ENCODE measurements at places on chromosomes 13 and 19.
A peak's percentile ranks its signal among the peaks of the same experiment; 100 is the strongest.

DNA sequence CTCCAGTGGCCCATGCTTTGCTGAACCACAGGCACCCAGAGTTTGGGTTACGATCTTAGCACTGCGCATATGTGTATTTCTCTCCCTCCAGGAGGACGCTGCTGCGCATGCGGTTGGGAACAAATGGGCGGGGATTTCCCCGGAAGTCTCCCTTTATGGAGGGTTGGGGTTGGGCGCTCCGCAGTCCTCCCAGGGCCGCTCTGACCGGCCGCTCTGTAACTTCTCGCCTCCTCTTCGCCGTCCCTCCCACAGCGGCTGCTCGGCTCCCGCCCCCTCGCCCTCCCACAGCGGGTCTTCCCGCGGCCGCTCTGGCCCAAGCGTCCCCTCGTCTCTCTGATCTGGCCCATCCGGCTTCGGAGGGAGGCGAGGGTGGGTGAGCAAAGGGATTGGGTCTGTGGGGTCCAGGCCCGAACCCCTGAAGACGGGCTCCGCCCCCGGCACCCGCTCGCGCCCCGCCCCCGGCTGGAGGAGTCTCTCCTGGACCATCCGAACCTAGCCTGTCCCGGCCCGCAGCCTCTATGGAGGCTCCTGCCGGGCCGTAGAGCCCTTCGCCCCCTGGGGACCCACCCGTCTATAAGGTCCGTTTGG, at the start of gene MEGF8:
Gene MEGF8, plus strand, starts transcription at position 328 of the 588 bp plus-strand sequence. CDS start 609 bp downstream, outside the sequence.
- peak; percentile 94 for DNase-seq

GRCh38 chr13:75855847-75856246, 219.7 kb downstream of the LMO7 start:
- DNase-seq, result no peak

GRCh38 chr19:33241091-33241529, 15.5 kb upstream of the SLC7A10 start:
- no peak for DNase-seq

GRCh38 chr19:15641901-15642491, 1.3 kb downstream of the CYP4F3 start:
- DNase-seq, result no peak

GRCh38 chr13:46345866-46346265, 41.2 kb downstream of the RUBCNL start:
- DNase-seq, result no peak

DNA sequence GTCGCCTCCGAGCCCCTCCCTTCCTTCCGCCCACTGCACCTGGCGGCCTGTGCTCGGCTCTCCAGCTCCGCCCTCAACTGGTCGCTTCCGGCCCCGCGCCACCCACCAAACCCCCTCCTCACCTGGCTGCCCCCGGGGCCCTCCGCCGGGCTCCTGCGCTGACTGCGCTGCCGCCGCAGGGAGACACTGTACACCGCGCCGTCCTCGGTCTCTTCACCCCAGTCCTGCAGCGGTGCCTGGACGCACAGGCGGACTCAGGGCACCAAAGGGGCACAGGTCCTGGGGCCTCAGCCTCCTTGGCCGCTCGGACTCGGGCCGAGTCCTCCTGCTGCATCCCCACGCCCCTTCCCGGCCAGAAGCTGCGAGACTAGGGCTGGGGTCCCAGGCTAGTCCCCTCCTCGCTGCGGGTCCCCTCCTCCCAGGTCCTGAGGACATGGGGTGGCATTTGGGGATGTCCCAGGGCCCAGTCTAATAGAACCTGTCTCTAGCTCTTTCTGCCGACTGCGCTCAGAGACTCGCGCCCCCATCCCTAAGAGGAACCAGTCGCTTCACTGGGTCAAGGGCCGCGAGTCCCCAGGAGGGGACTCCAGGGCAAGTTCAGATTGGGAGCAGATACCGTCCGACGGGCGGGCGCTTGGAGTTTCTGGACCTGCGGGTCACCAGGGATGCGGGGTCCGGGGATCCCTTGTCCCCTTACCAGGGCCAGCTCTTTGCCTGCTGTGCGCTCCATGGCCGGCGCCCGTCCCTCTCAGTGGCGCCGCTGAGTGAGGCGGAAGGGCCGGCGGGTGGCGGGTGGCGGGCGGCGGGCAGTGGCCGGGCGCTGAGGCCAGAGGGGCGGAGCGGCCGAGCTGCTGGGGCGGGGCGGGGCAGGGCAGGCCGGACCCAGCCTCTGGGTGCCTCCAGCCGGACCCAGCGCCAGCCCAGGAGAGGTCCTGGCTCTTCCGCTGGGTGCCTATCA, at the start of gene RGL3:
Gene RGL3, minus strand, starts transcription at position 766 of the 958 bp plus-strand sequence. Its CDS starts 36 bp downstream, at position 730.
- DNase-seq, result no peak

- DNase-seq, result no peak
These were observed 6.4 kb downstream of the GRTP1 start for GRCh38 chr13:113357529-113357928.

GRCh38 chr13:49630580-49630979, 2.3 kb downstream of the ARL11 start:
- DNase-seq, result no peak

- no peak for DNase-seq
These were observed 430.6 kb downstream of the KLF12 start for GRCh38 chr13:73703606-73704005.

DNA sequence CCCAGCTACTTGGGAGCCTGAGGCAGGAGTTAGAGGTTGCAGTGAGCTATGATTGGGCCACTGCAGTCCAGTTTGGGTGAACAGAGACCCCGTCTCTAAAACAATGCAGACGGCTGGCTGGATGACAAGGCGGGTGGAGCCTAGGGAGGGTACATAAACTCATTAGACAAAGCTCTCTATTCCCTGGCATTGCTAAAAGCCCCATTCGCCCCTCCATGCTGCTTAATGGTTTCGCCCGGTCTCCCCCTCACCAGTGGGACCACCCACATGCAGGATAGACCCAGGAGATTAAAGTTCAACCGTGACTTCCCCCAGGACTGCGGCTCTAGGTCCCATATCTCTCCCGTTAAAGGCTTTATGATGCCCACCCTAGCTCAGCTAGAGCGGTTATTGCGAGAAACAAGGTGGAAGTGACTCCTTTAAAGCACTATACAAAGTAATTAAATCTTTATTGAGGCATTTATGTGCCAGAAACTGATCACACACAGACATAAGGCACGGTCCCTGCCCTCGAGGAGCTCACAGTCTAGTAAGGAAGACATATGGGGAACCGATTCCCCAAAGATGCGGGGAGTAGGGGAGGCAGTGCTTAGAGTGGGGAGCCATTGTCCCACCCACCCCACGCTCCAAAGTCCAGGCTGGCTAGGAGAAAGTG, 4.9 kb downstream of the LYPD3 start:
- no peak for DNase-seq

GRCh38 chr19:2478278-2478755, 2.4 kb downstream of the GADD45B start:
- no peak for DNase-seq

GRCh38 chr19:53466726-53467484, 628 bp upstream of the ZNF813 start:
- no peak for DNase-seq

DNA sequence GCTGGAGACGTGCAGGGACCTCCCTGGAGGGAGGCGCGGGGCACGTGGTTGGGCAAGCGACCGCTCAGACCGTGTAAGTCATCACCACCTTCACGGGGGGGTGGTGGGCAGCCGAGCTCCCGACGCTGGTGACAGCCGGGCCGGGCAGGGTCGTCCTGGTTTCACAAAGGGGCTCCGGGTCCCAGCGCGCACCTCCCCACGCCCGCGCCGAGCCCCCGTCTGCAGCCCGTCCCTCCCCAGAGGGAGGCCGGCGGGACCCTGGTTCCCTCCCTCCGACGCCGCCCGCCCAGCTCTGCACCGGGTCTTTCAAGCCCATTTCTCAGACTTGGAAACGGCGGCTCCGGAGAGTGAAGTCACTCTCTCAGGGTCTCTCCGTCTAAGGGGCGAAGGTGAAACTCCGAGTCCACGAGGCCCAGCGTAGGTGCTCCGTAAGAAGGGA, 729 bp upstream of the ARID3A start:
- peak; percentile 75 for DNase-seq

- DNase-seq, result no peak
These were observed 216.9 kb upstream of the RXFP2 start for GRCh38 chr13:31522396-31522795.

DNA sequence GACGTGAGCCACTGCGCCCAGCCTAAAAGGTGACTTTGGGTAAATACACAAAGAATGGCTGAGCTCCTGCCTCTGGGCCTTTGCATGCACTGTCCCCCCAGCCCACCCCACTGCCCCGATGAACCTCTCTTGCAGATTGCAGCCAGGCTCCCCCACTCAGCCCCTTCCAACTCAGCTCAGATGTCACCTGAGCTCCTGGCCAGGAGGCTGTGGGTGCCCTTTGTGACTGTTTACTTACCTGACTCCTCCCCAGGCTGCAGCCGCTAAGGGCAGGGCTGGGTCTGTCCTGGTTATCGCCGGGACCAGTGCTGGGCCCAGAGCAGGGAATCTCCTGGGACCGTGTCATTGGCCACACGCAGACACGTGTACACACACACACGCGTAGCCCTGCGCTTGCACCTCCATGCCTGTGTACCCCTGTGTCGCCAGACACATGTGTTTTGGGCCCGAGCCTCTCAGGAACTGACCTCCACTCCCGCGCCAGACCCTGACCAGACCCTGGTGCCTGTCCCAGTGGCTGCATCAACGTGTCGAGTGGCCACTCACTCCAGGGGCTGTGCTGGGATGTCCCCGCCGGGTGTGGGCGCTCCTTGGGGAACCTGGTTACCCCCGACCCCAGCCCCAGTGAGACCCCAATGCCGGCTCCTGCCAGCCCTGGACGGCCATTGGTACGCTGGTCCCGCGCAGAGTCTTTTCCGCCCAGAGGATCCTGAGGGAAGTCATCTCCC, 18.7 kb downstream of the EFNA2 start:
- no peak for DNase-seq

DNA sequence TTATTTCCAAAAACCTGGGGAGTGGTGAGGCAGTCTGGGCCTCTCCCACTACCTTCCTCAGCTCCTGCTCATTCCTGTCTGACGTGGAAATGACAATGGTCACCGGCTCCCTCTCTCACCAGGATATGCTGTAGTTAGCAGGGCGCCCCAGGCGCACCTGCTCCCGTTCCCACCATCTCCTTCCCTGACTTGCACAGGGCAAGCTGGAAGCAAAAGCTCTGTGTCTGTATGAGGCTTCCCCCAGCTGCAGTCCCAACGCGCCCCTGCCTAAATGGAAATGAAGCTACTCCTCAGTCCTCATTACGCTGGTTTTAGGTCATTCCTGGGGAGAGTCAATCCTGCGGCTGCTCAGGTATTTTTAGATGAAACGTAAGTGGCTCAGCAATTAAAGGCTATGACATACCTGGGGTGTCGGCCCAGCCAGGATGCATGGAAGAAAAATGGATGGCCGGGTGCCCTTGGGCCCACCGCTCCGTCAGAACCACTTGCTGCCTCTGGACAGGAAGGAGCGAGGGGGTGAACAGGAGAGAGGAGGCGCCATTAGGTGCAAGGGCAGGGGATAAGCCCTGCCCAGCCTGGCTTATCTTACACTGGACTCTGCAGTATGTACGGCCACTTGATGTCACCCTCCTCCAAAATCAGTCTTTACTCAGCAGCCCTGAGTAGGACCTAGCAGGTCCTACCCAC, 32.4 kb downstream of the DHRS12 start:
- DNase-seq, result no peak

Data from foreskin keratinocyte (primary cell).